Activated CD4-positive, alpha-beta memory T cell treated with anti-CD3 and anti-CD28 coated beads for 36 hours (primary cell): ENCODE measurements at places on chromosomes 5 and 9. TPM values are rescaled to one million over a fixed set of nuclear protein-coding genes. Genes with fewer than 3 reads are reported as not detected.

GRCh38 chr9:85717220-85717619 is 24.5 kb downstream of the AGTPBP1 start:
- peaks cover 13% of the 10 kb centered on the region for H3K36me3 ChIP-seq
- no peak overlapping the region for H3K27ac ChIP-seq
- H3K4me1 ChIP-seq = peaks cover 25% of the 10 kb centered on the region
- no peaks in the 10 kb centered on the region for H3K27me3 ChIP-seq
- H3K4me3 ChIP-seq = no peak overlapping the region

DNA sequence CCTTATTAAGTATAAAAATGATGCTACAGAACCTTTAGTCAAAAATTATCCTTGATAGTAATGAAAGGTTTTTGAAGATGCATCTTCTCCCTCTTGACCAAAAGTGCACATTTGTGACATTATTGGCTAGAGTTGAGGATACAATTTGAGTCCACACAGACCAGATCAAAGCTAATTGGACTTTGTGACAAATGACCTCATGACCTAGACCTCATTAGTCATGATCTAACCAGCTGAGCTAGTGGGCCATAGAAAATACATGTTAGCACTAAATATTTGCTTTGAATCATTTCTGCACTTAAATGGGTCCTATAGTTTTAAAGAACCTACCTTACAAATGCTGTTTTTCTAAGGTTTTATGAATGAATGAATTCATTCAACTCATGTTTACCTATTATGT is 182.1 kb downstream of the RFX3 start:
- H3K4me3 ChIP-seq = no peak overlapping the region
- peaks cover 20% of the 10 kb centered on the region for H3K4me1 ChIP-seq
- H3K27ac ChIP-seq = no peak overlapping the region
- no peaks in the 10 kb centered on the region for H3K27me3 ChIP-seq

DNA sequence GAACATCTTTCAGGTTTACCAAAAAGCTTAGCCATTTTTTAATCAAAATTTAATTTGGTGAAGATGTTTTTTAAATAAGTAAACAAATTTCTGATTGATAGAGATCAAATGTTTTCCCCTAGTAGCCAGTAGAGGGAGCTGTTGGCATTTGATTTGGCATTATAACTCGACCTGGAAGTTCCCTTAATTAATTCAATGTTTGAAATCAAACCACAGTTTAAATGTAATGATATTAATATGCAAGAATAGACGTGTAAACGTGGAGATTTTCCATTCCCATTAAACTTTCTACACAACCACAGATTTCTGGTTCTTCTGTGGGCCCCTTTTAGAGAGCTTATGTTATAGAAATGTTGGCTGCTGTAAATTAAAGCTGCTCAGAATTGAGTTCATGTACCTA is 148.1 kb upstream of the MPDZ start:
- H3K4me1 ChIP-seq = no peaks in the 10 kb centered on the region
- no peak for DNase-seq
- H3K4me3 ChIP-seq = no peak overlapping the region
- H3K27ac ChIP-seq = no peak overlapping the region

DNA sequence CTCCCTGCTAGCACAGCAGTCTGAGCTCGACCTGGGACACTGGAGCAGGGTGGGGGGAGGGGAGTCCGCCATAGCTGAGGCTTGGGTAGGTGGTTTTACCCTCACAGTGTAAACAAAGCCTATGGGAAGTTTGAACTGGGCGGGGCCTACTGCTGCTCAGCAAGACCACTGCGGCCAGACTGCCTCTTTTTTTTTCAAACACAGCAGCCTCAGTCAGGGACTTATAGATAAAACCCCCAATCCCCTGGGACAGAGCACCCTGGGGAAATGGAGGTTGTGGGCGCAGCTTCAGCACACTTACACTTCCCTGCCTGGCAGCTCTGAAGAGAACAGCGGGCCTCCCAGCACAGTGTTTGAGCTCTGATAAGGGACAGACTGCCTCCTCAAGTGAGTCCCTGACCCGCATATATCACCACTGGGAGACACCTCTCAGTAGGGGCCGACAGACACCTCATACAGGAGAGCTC is 151.1 kb upstream of the APC start:
- H3K27ac ChIP-seq = no peak overlapping the region
- H3K36me3 ChIP-seq = no peaks in the 10 kb centered on the region
- no peak for DNase-seq
- no peak overlapping the region for H3K4me3 ChIP-seq
- H3K27me3 ChIP-seq = peaks cover 9% of the 10 kb centered on the region

DNA sequence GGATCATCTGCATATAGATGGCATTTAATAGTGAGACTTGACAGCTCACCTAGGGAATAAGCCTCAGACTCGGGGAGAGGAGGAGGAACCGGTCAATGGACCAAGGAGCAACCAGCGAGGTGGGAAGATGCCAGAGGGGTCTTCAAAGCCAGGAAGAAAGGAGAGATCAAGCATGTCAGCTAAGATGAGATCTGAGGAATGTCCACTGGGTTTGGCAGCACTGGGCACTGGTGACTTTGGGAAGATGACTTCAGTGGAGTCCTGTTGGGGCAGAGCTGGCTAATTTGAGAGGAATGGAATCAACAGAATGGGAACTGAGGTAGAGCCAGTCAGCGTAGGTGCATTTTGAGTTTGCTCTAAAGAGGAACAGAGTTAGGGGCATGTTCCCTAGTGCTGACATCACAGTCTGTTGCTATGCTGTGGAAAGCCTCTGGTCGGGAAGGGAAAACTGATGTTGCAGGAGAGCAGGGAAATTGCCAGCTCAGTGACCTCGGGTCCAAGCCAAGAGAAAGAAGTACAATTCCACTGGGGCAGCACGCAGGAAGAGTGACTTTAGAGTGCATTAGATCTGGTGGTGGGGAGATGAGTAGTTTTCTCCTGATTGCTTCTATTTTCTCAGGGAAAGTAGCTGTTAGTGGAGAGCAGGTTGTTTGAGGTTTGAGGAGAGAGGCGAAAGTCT is 56.9 kb downstream of the ZNF618 start:
- DNase-seq = no peak
- no peaks in the 10 kb centered on the region for H3K27me3 ChIP-seq
- H3K4me3 ChIP-seq = no peak overlapping the region
- H3K36me3 ChIP-seq = no peaks in the 10 kb centered on the region
- no peaks in the 10 kb centered on the region for H3K4me1 ChIP-seq

CYSRT1 gene
- 0.70 TPM for total RNA-seq

WNK2 gene
- total RNA-seq = 1.2 TPM

CCIN gene
- total RNA-seq = not detected
